ENCODE measurements at places on chromosomes 6 and 20. TPM values are rescaled to one million over a fixed set of nuclear protein-coding genes. Genes with fewer than 3 reads are reported as not detected.

TPX2 gene
- polyA plus RNA-seq: 2.1 TPM

KHDC1L gene
- polyA plus RNA-seq: not detected

PRND gene
- not detected for polyA plus RNA-seq

SLC17A1 gene
- not detected for polyA plus RNA-seq

IL17F gene
- not detected for polyA plus RNA-seq

TNNC2 gene
- 3.8 TPM for polyA plus RNA-seq

OSTM1 gene
- 54.7 TPM for polyA plus RNA-seq

COL11A2 gene
- 20.2 TPM for polyA plus RNA-seq

HRH3 gene
- polyA plus RNA-seq: 2.8 TPM

SAYSD1 gene
- 29.2 TPM for polyA plus RNA-seq

CCN6 gene
- polyA plus RNA-seq: not detected

HLA-B gene
- 9.4 TPM for polyA plus RNA-seq

NCR2 gene
- polyA plus RNA-seq: not detected

ZNF391 gene
- 2.5 TPM for polyA plus RNA-seq

AVP gene
- not detected for polyA plus RNA-seq

ZBTB9 gene
- polyA plus RNA-seq: 7.7 TPM

STX7 gene
- 79.5 TPM for polyA plus RNA-seq

BMP5 gene
- 0.14 TPM for polyA plus RNA-seq

PRSS35 gene
- 0.32 TPM for polyA plus RNA-seq

MCHR2 gene
- not detected for polyA plus RNA-seq

HLA-DMB gene
- polyA plus RNA-seq: 4.5 TPM

FRMD1 gene
- not detected for polyA plus RNA-seq

NPBWR2 gene
- polyA plus RNA-seq: not detected

SLA2 gene
- polyA plus RNA-seq: not detected

HNF4A gene
- not detected for polyA plus RNA-seq

PACSIN1 gene
- 5.7 TPM for polyA plus RNA-seq

NR2E1 gene
- 0.50 TPM for polyA plus RNA-seq

DACT2 gene
- polyA plus RNA-seq: 0.48 TPM

KDM1B gene
- polyA plus RNA-seq: 19.6 TPM

FRK gene
- not detected for polyA plus RNA-seq

ZNF311 gene
- polyA plus RNA-seq: 4.7 TPM

ETV7 gene
- 0.32 TPM for polyA plus RNA-seq

BTNL2 gene
- not detected for polyA plus RNA-seq

KCNB1 gene
- polyA plus RNA-seq: 3.6 TPM

BPIFB1 gene
- polyA plus RNA-seq: not detected

BACH2 gene
- polyA plus RNA-seq: 45.5 TPM

CLVS2 gene
- polyA plus RNA-seq: 12.9 TPM

OR12D3 gene
- polyA plus RNA-seq: not detected

MAP1LC3A gene
- 58.3 TPM for polyA plus RNA-seq

TRERF1 gene
- polyA plus RNA-seq: 4.3 TPM

MYB gene
- 2.9 TPM for polyA plus RNA-seq

RIMS1 gene
- 17.8 TPM for polyA plus RNA-seq

AHCY gene
- polyA plus RNA-seq: 37.1 TPM

MPC1 gene
- 88.8 TPM for polyA plus RNA-seq

GSTA1 gene
- not detected for polyA plus RNA-seq

FOXQ1 gene
- polyA plus RNA-seq: not detected

IPCEF1 gene
- 3.9 TPM for polyA plus RNA-seq

ADGB gene
- not detected for polyA plus RNA-seq

SLC52A3 gene
- polyA plus RNA-seq: not detected

SGK2 gene
- polyA plus RNA-seq: 0.81 TPM

Data from neural cell (in vitro differentiated cells).